Activated gamma-delta T cell treated with Interleukin-2 at 50 U/mL for 16 hours (primary cell): ENCODE measurements at places on chromosomes 6 and 20.

- DNase-seq: no peak
Measured at GRCh38 chr6:30974490-30975252, 8.8 kb upstream of the MUC21 start.

DNA sequence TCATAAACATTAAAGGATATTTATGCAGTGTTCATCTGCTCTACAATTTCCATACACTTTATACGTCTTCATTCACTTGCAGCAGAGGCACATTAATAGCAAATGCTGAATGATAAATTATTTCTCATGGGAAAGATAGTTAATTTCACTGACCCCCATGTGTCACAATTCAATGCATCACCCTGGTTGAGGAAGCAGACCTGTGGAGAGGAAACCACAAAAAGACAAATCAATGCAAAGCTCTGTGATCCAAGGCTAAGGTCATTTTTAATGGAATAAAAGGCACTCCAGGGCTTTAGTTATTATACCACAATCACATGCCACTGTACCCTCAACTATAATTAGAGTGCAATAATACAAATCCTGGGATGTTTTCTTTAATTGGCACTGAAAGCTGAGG is 40.3 kb upstream of the TENT5A start:
- DNase-seq: no peak

DNA sequence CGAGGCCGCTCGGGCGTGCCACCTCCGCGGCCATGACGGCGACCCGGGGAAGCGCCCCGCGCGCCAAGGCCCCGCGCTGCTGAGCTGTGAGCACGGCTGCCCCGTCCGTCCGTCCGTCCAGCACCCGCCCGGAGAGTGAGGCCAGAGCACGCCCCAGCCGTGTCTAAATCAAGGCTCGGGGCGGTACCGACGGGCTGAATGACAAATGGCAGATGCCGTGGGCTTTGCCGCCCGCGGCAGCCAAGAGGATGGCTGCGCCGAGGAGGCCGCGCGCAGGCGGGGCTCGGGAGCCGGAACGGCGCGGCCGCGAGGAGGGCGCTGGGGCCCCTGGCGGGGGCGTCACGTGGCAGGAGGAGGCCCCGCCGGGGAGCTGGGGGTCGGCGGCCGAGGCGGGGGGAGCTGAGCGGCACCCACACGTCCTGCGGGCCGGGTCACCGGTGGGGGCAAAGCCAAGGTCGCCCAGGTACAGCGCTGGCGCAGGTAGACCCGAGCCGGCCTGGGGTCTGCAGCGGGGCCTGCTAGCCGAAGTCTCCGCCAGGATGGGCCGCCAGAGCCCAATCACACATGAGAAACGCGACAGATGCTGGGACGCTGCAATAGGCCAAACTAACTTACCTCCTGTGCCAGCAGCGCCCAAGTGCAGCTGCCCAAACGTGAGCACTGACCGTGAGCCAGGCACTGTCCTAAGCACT is at the start of gene PLAGL1:
PLAGL1 (minus strand) TSS at position 140 of the 692 bp plus-strand sequence. CDS start 60,123 bp downstream, outside the sequence.
- DNase-seq: no peak

DNA sequence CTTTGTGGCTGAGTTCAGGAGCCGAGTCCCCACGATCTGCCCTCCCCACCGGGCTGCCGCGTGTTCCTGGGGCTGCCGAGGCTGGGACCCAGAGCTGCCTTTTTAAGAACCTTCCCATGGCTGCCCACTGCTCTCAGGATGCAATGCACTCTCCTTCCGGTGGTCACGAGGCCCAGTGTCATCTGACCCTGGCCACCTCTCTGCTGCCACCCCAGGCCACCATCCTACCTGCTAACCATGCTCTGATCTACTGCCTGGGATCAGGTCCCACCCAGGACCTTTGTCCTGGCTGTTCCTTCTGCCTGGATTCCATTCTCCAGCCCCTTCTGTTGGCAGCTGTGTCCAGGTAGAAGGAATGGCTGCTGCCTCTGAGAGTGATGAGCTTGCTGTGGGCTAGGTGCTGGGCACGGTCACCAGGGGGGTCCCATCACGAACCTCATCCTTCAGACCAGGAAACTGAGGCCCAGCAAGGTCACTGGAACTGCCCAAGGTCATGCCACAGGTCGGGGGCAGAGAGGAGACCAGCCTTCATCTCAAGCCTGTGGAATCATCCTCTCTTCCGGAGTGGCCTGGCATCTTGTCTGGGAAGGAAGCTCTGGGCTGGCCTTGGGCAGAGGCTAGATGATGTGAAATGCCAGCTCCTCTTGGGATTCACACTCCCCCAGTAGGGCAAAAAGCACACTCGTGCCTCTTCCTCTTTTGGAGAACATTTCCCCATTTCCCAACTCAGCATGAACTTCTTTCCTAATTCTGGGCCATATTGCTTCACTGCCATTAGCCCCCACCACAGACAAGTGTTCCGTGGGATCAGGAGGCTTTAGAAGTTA is 20.5 kb downstream of the PCK1 start:
- no peak for DNase-seq

GRCh38 chr6:12289365-12289919 is 719 bp upstream of the EDN1 start:
- DNase-seq: peak; percentile 27

DNA sequence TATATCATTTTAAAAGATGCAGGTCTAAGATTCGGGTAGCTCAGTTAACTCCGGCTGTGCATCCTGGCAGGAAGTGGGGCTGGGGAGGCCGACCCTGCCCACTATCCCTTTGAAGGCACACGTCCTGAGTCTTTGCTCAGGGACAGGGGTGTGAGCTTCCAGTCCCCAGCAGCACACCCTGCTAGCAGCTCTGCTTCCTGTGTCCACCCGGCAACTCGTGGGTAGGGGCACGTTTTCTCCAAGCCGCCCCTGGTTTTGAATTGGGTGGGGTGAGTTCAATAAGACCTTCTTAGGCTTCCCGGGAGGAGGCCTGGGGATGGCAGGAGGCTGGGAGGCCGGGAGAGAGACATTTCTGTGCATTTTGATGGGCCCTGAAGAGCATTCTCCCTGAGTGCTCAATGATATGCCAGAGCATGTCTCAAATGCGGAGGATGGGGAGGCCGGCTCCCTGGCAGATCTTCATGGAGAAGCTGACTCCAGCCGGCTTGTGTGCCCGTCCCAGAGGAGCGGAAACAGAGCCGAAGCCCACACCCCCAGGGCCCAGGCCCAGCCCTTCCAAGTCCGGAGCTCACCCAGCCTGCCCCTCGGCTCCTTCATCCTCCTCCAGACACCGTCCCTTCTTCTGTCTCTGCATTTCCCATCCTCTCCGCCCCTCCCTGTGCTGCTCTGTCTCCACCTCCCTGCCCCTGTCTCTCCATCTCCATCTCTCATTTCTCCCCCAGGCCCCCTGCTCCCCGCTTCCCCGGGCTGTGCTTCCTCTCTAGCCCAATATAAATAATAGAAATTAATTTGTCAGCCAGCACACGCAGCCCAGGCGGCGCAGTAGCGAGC is 36.3 kb upstream of the ZFAND3 start:
- no peak for DNase-seq
